Left kidney (tissue), 8 donors: ENCODE measurements at places on chromosomes 3 and 15. TPM values are rescaled to one million over a fixed set of nuclear protein-coding genes. Genes with fewer than 3 reads are reported as not detected.

The CLDN16 gene
- polyA plus RNA-seq, result 35.6 TPM

The PLA1A gene
- polyA plus RNA-seq, result 7.3 TPM

The TICRR gene
- 17.9 TPM for polyA plus RNA-seq

GRCh38 chr3:99186016-99186415 is 284.5 kb upstream of the DCBLD2 start:
- DNase-seq, result no peak

GRCh38 chr15:25812073-25812472 is 51.1 kb downstream of the ATP10A start:
- no peak for DNase-seq

- DNase-seq, result no peak
These were observed 156.6 kb downstream of the RPLP1 start for GRCh38 chr15:69609176-69609575.

DNA sequence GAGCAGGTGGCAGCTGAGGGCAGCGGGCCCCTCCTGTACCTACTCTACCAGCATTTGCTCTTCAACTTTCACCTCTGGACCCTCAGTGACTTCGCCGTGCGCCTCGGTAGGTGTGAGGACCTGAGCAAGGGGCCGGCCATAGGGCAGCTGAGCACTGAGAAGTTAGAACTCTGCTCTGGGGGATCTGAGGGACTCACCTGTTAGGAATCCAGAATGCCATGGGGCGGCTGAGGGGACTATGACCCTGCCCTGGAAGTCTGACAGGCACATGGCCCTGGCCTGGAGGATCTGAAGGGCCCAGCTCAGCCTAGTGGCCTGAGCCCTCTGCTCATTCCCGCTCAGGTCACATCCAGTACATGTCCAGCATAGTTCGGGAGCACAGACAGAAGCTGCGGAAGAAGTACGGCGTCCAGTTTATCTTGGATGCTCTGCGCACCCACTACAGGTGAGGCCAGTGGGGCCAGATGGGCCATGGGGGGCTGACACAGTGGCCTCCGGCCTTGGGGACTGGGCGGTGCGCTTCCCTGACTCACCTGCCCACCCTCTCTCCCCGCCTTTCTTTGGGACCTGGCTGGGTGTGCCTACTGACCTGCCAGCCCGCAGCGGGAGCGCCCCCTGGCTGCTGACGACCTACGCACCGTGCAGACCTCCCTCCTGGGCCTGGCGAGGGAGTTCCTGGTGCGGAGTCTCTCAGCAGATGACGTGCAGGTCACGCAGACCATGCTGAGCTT is 18.8 kb downstream of the NBEAL2 start:
- DNase-seq, result peak; percentile 42

DNA sequence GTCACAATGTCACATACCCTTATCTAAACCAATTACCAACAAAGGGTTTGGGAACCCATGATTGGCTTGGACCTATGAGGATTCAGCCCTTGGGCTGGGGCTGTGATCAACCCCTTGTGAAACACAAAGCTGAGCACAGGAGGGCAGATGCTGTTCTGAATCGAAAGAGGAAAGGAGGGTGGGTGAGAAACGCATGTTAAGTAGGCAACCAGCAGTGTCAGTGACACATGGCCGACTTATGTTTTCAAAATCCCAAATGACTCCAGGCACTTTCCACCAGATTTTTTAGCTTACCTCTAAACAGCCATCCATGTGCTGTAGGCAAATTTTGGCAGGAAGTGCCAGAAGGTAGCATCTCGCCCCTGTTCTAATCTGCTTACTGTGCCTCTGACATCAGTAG is 34.1 kb upstream of the KLHL25 start:
- DNase-seq, result no peak

DNA sequence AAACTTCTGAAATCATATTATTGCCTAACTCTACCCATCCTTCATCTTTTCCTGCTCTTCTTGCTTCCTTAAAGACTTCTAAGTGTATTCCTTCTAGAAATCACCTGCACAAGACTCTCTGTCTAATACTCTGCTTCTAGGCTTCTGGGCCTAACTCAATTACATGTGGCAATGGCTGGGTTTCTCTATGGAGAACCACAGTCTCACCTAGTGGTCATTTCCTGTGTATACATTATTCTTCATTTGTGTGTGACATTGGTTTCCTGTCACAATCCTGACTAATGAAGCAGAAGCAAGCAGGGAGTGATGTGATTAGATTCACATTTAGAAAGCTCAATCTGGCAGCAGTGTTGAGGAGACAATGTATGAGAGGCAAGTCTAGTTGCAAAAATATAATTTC is 16.9 kb upstream of the CLDN1 start:
- DNase-seq, result no peak

GRCh38 chr15:101198800-101199199 is 53.0 kb downstream of the CHSY1 start:
- no peak for DNase-seq

- DNase-seq, result no peak
These were observed 304.0 kb upstream of the TPRG1 start for GRCh38 chr3:188867691-188868265.

GRCh38 chr15:58459045-58459444 is 27.3 kb downstream of the LIPC start:
- DNase-seq, result no peak
